Activated CD4-positive, alpha-beta T cell treated with anti-CD3 and anti-CD28 coated beads, Interleukin-2, amount 50 U/mL, for 48 hours (primary cell): ENCODE measurements at places on chromosomes 11 and 22.
A peak's percentile ranks its signal among the peaks of the same experiment; 100 is the strongest.

DNA sequence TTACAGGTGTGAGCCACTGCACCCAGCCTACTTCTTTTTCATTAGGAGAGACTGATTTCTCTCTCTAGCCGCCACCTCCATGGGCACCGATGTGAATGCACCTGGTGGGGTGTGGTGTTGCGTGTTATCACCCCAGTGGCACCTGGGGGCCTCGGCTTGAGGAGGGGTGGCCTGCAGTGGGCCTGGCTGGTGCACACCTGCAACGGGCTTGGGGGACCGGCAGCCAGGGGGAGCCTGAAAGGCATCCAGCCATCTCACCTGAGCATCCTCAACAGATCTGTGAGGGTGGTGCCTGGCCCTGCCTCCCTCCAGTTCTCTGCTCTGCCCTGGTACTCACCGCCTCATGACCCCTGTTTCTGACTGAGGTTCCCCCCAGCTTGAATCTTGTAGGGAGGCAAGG is 108.9 kb downstream of the ARHGAP8 start:
- no peak for DNase-seq

DNA sequence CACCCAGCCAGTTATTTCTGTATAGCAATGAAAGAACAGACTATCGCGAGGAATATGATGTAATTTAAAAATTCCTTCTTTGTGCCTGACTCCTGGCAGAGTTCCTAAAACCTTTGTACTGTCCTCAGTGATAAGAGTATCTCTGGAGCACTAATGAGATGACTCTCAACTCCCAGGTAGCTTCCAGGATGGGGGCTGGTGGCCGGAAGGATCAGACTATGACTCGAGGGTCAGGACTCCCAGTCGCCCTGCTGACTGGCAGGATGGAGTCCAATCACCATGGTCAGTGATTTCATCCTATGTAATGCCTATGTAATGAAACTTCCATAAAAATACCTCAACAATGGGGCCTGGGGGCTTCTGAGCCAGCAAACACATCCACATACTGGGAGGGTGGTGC is 135.1 kb downstream of the SHANK2 start:
- no peak for DNase-seq

GRCh38 chr11:28654191-28654590 is 546.0 kb downstream of the METTL15 start:
- DNase-seq: no peak

DNA sequence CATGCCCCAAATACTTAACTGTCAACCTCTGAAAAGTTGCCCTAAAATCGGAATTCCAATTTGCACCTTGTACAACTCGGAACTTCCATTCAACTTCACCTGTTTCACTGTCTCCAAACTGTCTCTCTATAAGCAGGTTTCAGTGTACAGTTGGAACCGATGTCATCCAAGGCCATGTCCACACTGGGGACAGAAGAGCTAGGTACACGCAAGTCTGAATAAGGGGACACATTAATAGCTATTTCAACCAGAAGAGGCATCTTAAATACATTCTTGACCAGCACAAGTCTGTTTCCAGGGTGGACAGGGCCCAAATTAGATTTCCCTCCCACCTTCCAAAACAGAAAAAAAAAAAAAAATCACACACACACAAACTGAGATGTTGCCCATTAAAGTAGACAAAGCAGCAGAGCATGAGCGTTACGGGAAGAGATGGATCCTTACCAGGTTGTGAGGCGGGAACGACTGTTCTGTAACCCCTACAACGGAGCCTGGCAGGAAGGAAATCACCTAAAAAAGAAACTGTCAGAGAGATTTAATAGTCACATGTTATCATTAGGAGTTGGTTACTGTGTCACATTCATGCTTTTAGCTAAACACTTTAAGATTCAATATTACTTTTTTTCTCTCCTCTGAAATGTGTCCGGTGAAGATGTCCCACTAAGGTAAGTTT is 1.7 kb downstream of the CREBZF start:
- no peak for DNase-seq

DNA sequence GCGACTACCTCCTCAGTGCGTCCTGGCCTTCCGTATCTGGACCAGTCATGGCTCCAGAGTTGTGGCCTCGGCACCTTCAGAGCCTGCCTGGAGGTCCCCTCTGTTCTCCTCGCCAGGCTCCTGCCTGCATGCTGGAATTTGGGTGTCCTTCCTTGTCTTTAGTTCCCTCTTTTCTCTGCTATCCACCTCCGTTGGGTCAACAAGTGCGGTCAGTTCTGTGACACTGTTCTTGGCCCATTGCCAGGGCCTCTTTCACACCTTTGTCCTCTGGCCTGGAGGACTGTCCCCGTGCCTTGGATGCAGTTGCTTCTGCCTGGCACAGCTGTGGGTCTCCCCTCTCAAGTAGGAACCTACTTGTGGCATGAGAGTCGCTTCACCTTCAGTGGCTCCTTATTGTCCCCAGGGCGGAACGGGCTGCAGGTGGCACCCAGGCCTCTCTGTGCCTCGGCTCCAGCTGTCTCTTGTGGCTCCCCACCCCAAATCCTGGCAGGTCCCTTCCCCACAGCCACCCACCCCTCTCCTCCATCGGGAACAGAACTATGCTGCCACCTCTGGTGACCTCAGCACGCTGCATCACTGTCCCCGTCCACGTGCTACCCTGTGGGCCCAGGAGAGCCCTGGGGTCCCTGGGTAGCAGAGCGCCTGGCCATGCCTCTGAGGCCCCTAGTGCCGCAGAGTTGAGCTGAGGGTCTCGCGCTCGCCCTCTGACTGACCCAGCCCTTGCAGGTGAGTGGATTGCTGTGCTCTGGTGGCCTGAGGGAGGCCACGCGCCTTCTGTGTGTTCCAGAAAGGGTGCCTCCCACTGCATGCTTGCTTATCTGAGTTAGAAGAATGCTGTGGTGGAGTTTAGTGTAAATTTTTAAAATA is 4.7 kb downstream of the DGCR8 start:
- peak; percentile 34 for DNase-seq

GRCh38 chr11:47185305-47186075 is 744 bp downstream of the PACSIN3 start:
- DNase-seq: peak; percentile 16

- no peak for DNase-seq
Observed at GRCh38 chr11:17012712-17013547, 1.3 kb downstream of the PLEKHA7 start.

DNA sequence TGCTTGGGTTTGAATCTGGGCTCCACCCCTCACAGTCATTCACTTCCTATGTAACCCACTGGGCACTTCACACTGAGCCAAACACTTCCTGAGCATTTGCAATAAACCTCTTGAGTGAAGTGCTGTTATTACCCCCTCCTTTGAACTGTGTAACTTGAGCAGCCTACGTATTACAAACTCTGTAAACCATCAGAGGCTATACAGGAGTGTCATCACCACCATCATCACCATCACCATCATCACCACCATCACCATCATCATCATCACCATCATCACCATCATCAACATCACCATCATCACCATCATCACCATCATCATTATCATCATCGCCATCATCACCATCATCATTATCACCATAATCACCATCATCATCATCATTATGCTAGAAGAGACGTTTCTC is 18.4 kb downstream of the RTL6 start:
- DNase-seq: no peak

GRCh38 chr11:46930089-46930488 is 6.5 kb upstream of the CSTPP1 start:
- DNase-seq: no peak

GRCh38 chr11:77188633-77189491 is 60.8 kb downstream of the MYO7A start:
- no peak for DNase-seq

GRCh38 chr11:117413616-117414015 is 86.0 kb downstream of the CEP164 start:
- DNase-seq: no peak

- no peak for DNase-seq
Observed at GRCh38 chr11:47705721-47706120, 9.4 kb downstream of the AGBL2 start.

DNA sequence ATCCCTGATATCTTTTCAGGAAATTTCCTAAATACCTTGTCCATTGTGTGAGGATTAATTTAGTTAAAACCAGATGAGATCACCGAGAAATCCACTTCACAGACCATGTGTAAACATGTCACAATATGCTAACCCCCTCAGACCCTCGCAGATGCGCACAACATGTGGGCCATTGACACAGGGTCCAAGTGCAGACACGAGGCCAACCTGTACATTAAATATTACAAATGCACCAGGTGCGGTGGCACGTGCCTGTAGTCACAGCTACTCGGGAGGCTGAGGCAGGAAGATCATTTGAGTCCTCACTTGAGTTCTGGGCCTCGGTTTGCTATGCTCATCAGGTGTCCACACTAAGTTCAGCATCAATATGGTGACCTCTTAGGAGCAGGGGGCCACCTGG is 9.9 kb upstream of the TMPRSS4 start:
- no peak for DNase-seq

GRCh38 chr11:96580476-96581040 is 190.7 kb downstream of the JRKL start:
- no peak for DNase-seq

- no peak for DNase-seq
Observed at GRCh38 chr22:47048123-47049077, 285.9 kb downstream of the TBC1D22A start.

DNA sequence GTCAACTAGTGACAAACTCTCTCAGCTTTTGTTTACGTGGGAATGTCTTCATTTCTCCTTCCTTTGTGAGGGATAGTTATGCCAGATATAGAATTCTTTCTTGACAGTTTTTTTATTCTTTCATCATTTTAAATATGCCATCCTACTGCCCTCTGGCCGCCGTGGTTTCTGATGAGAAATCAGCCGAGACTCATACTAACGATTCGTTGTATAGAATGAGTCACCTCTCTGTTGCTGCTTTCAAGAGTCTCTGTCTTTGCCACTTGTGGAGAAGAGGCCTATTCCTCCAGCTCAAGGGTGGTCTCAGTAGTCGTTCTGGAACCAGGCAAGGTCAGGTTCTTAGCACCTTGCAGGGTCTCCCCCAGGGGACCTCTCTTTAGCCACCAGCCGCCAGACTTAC is 8.0 kb downstream of the MYO7A start:
- DNase-seq: peak; percentile 16

GRCh38 chr11:64230171-64230984 is at the start of gene DNAJC4:
TSS of gene DNAJC4 (plus strand) at chr11:64230548. CDS start at chr11:64230855, 307 bp downstream.
- DNase-seq: peak; percentile 92

DNA sequence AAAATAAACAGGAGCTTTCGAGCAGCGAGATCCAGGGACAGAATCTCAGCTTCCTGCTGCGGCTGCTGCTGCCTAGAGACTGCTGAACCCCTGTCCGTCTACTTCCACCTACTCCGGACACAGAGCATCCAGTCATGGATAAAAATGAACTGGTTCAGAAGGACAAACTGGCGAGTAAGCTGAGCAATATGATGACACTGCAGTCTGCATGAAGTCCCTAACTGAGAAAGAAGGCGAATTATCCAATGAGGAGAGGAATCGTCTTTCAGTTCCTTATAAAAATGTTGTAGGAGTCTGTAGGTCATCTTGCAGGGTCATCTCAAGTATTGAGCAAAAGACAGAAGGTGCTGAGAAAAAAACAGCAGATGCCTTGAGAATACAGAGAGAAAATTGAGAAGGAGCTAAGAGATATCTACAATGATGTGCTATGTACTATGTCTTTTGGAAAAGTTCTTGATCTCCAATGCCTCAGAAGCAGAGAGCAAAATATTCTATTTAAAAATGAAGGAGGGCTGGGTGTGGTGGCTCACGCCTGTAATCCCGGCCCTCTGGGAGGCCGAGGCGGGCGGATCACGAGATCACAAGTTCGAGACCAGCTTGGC is 11.1 kb upstream of the MS4A2 start:
- no peak for DNase-seq

- DNase-seq: no peak
Observed at GRCh38 chr11:68436985-68437926, 23.3 kb upstream of the PPP6R3 start.
